AML-193 (cell line): ENCODE measurements at places on chromosomes 6 and 20.

- DNase-seq: no peak
Measured at GRCh38 chr6:84916704-84917103, 152.3 kb upstream of the TBX18 start.

- DNase-seq: no peak
Measured at GRCh38 chr20:31760519-31761240, 21.6 kb downstream of the TPX2 start.

DNA sequence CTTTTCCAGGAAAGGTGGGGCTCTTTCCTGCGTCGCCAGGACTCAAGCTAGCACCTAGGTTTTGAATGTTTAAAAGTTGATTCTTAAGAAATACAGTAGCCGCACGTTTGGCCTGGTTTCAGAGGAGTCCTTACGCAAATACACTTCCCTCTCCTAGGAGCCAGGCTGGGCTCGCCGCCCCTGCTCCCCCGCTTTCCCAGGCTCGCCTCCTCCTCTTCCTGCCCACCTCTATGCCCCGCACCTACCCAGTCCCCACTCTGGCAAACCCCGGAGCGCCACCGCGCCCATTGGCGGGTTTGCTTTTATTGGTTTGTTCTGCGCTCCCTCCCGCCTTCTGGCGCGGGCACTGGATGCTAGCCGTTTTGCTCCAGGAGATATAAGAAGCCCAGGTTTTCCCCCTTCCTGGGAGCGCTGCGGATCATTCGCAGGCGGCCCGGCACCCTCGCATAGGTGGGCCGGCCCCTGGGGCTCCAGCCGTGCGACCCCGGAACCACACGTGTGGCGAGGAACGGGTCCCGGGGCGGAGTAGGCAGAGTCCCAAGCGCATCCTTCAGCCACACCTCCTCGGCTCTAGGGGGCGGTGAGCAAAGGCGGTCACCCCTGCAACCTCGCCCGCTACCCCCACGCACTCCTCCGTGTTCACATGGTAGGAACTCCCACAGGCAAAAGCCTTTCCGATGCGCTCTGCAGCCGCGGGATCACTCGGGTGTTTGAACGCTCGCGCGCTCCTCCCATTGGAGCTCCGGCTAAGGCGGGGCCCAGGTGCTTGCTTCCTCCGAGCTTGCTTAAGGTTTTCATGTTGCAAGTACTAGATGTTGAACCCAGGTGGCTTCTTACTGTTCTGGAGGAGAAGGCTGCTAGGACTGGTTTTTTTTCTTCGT lies 119.0 kb downstream of the RTN4IP1 start:
- DNase-seq: peak; percentile 94

- DNase-seq: no peak
Measured at GRCh38 chr6:36908747-36909146, 23.0 kb downstream of the C6orf89 start.

GRCh38 chr6:113927001-113927400 lies 43.9 kb downstream of the HDAC2 start:
- no peak for DNase-seq

GRCh38 chr6:66376001-66376400 lies 669.0 kb upstream of the EYS start:
- DNase-seq: no peak

GRCh38 chr6:160398674-160399271 lies 50.6 kb downstream of the SLC22A3 start:
- no peak for DNase-seq

DNA sequence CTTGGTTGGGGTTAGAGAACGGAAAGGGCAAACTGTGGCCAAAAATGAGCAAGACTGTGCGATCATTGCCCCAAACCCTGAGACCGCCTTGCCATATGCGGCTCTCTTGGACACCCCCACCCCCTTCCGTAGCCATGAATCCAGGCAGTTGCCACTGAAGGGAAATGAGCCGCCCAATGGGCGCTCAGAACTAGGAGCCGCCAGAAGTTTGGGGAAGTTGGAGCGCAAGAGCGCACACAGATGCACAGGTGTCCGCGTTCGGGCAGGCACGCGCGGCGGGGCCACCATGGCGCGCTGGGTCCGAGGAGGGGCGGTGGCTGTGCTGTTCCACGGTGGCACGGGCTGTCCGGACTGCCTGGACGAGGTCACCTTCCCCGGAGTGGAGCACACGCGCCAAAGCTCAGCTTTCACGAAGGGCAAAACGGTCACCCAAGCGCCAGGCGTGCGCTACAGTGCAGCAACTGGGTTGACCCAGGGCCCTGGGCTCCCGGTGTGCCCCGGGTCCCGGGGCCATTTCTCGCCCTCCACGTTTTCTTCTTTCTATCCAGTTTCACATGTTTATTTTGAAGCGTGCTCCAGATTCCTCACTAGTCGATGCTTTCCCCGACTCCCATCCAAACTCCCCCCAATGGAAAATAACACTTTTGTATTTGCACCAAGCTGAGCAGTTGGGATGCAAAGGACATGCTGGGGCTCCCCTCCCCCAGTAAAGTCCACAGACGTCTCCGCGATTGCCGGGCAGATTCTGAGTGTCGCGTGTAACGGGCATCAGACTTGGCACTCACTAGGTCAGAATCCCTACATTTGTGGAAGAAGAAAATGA lies 906 bp upstream of the PDE10A start:
- DNase-seq: no peak

- no peak for DNase-seq
Measured at GRCh38 chr6:11025921-11026635, 18.0 kb downstream of the ELOVL2 start.

GRCh38 chr20:59749301-59749700 lies 145.0 kb downstream of the PHACTR3 start:
- no peak for DNase-seq
